ENCODE measurements at places on chromosomes 16 and 17.

DNA sequence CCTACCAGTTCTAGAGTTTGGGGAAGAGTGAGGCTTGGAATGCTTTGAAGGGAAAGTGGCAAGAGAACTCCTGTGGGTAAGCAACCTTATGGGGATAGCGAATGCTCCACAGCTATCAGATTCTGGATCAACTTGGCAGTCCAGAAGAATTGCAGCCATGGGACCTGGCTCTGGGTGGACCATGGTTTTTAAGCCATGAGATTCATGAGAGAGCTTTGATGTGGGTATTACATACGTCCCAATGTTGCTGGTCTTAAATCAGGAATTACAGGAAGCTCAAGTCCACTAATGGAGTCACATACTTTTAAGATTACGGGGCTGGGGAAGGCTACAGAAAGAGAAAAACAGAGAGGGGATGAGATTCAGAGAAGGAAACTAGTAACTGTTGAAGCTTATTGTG lies 142.5 kb upstream of the ELAC2 start:
- no peak for DNase-seq

- no peak for DNase-seq
These were observed 48.8 kb upstream of the CBX4 start for GRCh38 chr17:79888009-79888540.

GRCh38 chr16:72833969-72834368 lies 214.0 kb downstream of the ZFHX3 start:
- no peak for DNase-seq

GRCh38 chr16:20866145-20866772 lies 33.9 kb downstream of the DCUN1D3 start:
- peak; percentile 37 for DNase-seq

GRCh38 chr17:54948380-54948779 lies 20.1 kb downstream of the COX11 start:
- DNase-seq = peak; percentile 12

DNA sequence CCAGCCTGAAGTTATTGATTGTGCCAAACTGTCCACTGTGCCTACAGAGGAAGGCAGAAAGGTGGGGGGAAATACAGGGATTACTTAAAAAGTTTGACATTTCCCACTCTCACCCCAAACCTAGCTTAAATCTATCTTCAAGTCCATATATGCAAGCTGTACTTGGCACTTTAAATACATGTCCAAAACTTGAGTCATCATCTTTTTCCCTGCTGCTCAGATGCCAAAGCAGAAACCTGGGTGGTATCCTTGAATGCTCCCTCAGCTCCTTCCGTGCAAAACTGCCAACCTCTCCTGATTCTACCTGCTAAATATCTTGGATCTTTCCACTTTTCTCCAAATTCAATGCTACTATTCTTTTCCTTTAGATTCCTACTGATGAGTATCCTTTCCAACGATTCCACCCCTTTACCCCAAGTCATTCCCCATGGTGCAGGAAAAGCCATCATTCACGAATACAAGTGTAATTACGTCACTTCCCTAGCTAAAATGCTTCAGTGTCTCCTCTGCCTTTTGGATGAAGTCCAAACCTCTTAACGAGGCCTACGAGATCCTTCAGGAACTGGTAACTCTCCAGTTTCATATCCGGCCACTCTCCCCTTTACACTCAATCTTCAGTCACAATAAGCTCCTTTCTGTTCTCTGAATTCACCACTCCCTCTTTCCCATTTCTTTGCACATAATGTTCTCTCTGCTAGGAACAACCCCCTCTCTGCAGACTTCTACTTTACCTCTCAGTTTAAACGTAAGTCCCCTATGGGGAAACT lies 9.3 kb downstream of the BECN1 start:
- DNase-seq = no peak

- DNase-seq = no peak
These were observed 1.6 kb downstream of the DOC2B start for GRCh38 chr17:179781-180380.

DNA sequence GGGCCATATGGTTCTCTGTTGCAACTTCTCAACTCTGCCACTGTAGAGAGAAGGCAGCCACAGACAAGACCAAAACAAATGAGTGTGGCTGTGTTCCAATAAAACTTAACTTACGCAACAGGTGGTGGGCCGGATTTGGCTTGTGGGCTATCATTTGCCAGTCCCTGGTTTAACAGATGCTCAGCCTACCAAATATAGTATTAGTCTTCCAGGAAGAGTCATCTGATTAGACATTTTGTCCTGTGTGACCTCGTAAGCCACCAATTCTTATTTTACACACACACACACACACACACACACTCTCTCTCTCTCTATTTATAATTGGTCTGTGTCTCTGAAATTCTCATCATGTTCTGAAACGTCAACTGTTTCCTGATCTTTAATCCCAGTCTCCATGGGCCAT lies 245.9 kb downstream of the XYLT1 start:
- peak; percentile 56 for DNase-seq

DNA sequence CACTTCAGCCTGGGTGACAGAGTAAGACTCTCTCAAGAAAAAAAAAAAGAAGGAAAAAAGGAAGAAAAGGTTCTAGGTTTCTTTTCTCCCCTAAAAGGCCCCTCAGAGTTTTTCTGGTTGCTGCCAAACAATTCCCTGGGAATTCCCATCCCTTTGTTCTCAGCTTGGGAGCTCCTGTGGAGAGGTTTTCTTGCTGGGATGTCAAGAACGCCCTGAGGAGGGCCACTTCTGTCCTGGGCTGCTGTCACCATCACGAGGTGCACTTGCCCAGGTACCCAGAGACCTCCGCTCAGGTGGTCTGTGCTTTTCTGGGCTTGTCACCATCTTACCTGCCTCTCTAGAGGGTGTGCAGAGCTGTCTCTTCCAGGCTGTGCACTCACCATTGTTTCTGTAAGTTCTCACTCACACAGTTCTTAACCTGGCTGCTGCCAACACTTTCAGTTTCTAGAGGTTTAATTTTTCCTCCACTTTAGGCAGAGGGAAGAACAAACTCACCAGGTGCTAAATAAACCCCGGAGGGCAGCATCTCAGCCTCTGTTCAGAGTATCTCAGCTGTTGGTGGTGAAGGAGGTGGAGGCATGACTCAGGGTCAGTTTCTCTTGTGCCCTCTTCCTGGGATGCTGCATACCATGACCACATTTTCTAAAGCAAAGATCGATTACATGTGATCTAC lies 2.4 kb upstream of the COX6A2 start:
- no peak for DNase-seq

DNA sequence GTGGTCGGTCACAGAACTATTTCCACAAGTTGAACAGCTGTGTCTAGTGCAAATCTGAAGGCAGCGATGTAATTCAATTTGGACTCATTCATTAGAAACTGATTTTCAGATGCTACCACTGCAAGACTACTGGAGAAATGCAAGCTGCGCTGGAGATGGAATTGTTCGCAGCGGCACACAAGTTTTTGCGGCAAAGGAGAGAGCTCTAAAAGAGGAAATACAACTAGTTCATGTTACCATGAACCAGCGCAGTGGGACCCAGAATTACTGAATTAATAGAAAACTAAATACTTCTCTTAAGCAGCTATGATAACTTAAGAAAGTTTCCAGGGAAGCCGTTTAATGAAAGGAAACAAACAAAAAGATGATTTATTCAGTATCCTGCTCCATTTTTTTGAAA lies 1.9 kb downstream of the CREBBP start:
- DNase-seq = no peak

DNA sequence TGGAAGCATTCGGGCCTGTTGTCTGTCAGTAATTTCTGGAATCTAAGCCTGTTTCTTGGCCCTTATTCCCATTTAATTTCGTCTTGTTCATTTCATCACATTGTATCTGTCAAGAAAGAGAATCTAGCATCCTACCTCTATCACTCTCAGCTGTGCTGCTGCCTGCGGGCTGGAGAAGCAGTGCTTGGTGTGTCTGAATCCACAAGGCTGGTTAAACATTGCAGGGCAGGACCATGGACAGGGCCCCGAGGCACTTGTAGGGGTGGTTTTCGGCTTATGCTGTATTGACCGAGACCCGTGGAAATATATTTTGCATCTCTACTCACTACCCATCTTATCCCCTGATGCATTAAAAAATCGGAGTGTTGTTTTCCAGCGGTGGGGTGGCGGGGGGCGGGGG lies 3.1 kb downstream of the RAB11FIP4 start:
- peak; percentile 31 for DNase-seq

DNA sequence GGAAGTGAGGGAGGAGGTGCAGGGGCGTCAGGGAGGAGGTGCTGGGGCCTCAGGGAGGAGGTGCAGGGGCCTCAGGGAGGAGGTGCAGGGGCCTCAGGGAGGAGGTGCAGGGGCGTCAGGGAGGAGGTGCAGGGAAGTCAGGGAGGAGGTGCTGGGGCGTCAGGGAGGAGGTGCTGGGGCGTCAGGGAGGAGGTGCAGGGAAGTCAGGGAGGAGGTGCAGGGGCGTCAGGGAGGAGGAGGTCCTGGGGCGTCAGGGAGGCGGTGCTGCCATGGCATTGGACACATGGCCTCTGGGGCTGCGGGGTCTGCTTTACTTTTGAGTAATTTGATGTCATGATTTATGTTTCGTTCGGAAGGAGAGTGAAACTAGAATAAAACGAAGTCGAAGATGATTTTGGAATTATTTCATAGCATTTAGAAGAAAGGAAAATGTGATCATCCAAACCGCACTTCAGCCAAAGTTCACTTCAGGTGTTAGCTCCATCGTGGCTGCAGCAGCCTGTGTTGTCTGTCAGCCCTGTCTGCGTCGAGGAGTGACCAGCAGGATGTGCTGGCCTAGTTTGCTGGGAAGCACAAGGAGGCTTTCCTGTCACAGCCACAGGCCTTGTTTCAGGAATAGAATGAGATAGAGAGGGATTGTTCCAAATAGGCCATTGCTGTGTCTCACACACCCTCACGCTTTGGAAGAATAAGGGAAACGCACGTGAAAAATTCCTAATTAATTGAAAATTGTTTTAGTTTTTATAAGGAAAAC lies 42.8 kb downstream of the RAB11FIP3 start:
- no peak for DNase-seq

- no peak for DNase-seq
These were observed 68.5 kb downstream of the RPTOR start for GRCh38 chr17:80612997-80613731.

GRCh38 chr16:87461466-87461991 lies 31.3 kb downstream of the ZCCHC14 start:
- DNase-seq = peak; percentile 38

DNA sequence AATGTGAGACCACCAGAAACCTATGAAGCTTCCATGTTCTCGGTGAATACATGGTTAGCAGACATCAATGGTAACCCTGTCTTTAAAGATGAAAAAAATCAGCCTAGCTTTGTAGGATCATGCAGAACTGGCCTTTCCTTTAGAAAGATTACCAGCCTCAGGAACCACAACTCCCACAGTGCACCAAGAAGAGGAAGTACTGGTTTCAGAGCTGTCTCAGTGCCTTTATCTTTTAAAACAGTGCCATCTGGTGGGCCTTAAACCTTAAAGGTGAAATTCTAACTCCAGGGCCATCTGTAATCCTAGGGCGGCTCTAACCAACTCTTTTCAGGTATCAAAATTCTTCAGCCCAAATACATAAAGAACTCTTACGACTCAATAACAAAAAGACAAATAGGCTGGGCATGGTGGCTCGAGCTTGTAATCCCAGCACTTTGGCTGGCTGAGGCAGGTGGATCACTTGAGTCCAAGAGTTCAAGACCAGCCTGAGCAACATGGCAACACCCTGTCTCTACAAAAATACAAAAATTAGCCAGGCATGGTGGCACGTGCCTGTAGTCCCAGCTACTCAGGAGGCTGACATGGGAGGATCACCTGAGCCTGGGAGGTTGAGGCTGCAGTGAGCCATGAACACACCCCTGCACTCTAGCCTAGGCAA lies 5.4 kb downstream of the ATPAF2 start:
- peak; percentile 82 for DNase-seq

GRCh38 chr17:27915709-27916108 lies 22.5 kb upstream of the LYRM9 start:
- no peak for DNase-seq

- peak; percentile 48 for DNase-seq
These were observed 60.4 kb downstream of the ZDHHC7 start for GRCh38 chr16:84950906-84951305.

- DNase-seq = peak; percentile 92
These were observed 1.4 kb upstream of the BAHCC1 start for GRCh38 chr17:81393684-81394376.

DNA sequence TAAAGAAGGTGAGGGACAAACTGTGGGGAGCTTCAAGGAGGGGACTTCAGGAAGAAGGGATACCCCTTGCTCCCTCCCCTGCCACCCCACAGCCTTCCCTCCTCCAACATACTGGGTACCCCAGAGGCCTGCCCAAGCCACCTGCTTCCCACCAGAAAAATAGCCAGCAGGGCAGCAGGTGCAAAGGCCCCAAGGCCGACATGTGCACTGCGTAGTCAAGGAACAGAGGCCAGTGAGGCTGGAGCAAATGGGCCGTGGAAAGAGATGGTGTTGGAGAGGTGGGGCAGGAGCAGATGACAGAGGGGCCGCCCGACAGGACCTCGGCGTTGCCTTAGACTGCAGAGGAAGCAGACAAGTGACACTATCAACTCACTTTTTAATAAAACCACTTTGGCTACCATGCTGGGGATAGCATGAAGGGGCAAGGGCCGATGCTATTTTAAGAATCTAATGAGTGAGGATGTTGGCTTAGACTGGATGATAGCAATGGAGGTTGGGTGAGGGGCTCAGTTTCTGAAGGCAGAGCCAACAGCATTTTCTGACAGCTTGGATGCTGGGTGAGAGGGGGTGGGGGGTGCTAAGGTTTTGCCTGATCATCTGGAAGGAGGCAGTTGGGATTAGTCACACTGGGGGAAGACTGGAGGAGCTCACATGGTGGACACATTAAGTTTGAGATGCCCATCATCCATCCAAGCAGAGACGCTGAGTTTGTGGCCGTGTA lies 72.8 kb upstream of the TOB1 start:
- DNase-seq = no peak

- DNase-seq = no peak
These were observed 69.3 kb downstream of the WWP2 start for GRCh38 chr16:69831212-69832123.

DNA sequence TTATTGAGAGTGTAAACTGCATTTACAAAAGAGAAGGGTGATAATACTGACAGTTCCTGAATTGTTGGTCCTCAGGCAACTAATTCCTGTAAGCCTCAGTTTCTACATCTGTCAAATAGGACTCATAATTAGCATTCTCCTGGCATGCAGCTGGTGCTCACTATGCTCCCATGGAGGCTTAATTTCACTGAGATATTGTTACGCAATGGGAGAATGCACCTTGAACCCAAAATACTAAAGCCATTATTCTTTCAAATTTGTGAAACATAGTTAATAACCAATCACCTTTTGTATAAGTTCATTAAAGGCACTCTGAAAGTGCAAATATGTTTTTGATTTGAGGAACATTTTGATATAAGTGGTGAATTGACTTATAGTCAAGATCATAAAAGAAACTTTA lies 985.5 kb downstream of the CDH11 start:
- DNase-seq = no peak

- no peak for DNase-seq
These were observed 347.2 kb downstream of the SOX9 start for GRCh38 chr17:72467841-72468653.
